ENCODE measurements at places on chromosomes 12 and 14. TPM values are rescaled to one million over a fixed set of nuclear protein-coding genes. Genes with fewer than 3 reads are reported as not detected.

DHRS4 gene
- 19.9 TPM for total RNA-seq

KLRC4 gene
- 7.7 TPM for total RNA-seq

HOXC4 gene
- 10.3 TPM for total RNA-seq

- no peak for DNase-seq
Measured at GRCh38 chr14:23564181-23564812, 3.3 kb downstream of the AP1G2 start.

- peak; percentile 71 for DNase-seq
Measured at GRCh38 chr12:113591480-113591974, 119.9 kb upstream of the LHX5 start.

DNA sequence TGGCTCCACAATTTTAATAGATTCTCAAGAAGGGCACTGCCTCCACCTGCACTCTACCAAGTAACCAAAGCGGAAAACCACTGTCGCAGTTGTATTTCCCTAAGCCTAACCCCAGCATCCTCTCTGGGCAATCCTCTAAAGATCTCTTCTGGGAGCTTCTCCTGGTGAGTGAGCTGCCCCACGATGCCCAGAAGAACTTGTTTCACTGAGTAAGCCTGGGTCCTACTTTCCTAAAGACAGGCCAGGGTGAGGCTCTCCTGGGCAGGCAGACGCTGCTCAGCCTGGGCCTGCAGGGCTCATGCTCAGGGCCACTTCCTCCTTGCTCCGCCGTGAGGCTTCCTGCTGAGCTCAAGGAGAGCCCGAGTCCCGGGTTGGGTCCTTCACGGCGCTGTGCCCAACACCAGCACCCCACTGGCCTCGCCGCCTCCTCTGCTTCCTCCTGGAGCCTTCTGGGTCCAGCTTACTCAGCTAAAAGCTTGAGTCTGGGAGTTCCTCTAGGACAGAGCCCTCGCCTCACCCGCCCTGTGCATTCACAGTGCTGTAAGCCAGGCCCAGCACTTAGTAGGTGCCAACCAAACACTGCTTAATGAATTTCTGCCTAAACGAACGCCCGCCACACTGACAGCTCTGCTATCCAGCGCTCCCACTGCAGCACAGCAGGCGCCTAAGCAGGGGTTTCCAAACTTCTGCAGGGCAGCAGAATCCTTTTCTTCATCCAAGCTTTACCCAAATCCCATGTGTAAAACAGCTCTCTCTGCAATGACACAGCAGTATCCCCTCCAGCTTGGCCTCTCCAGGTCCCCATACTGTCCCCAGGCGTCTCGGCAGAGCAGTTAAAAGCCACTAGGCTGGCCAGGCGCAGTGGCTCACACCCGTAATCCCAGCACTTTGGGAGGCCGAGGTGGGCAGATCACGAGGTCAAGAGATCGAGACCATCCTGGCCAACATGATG, 5.7 kb downstream of the RAB35 start:
- DNase-seq = no peak

GRCh38 chr12:75553398-75553797, 42.0 kb upstream of the KRR1 start:
- no peak for DNase-seq

- no peak for DNase-seq
Measured at GRCh38 chr14:21205678-21206581, 50.1 kb upstream of the OR5AU1 start.

GRCh38 chr12:80173083-80173864, 73.9 kb downstream of the OTOGL start:
- no peak for DNase-seq

Measured in spinal cord (tissue), 10 donors.